ENCODE measurements at places on chromosomes 3 and 15.
A peak's percentile ranks its signal among the peaks of the same experiment; 100 is the strongest.

- no peak for DNase-seq
These were observed 259.2 kb downstream of the GBE1 start for GRCh38 chr3:81502236-81502635.

GRCh38 chr3:1421577-1421976, 328.8 kb downstream of the CNTN6 start:
- DNase-seq, result no peak

DNA sequence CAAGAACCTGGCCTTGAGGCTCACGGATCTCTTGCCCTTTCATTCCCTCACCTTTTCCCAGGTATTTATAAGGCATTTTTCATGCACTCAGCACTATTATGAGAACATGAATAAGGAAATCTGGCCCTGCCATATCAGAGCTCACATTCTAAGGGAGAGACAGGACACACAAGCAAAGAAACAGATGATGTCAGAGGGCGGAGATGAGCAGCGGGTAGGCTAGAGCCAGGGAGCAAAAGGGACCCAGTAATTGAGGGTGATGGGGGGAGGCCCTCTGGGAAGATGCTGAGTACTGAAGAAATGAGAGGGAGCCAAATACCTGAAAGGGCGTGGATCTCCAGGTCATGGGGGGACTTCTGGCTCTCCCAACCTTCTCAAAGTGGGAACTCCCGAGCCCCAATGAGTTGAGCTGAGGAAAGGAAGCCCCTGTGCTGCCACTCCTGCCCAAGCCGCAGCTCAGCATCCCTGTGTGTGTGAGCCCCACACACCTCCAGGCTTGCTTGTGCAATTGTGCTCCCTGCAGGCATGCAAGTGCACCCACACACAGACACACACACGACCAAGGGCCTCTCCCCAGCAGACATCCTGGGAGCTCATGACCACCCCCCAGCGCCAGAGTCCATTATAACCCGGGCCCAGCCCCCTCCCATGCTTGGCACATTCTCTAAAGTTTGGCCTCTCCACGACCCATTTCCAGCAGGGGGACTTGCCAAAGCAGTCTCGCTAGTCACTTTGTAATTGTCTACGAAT, 81.4 kb upstream of the PXYLP1 start:
- no peak for DNase-seq

DNA sequence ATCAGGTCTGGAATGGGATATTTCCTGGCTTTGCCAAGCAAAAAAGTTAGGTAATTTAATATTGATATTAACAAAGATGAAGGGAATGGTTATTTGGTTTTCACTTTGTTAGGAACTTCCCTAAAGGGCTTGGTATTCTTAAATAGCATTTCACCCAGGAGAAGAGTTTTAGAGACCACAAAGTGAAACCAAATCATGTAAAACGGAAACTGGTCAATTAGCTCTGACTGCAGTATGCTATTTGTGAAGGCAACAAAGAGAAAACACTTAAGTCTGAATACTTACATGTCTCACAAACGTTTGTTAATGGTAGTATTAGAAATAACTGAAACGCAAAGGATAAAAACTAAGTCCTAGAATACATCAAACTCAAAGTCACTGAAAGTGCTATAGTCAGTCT, 32.4 kb upstream of the SETMAR start:
- no peak for DNase-seq

GRCh38 chr15:99925661-99926461, 192.6 kb upstream of the LYSMD4 start:
- DNase-seq, result peak; percentile 23

- no peak for DNase-seq
These were observed 439.8 kb upstream of the IL12A start for GRCh38 chr3:159548675-159549335.

DNA sequence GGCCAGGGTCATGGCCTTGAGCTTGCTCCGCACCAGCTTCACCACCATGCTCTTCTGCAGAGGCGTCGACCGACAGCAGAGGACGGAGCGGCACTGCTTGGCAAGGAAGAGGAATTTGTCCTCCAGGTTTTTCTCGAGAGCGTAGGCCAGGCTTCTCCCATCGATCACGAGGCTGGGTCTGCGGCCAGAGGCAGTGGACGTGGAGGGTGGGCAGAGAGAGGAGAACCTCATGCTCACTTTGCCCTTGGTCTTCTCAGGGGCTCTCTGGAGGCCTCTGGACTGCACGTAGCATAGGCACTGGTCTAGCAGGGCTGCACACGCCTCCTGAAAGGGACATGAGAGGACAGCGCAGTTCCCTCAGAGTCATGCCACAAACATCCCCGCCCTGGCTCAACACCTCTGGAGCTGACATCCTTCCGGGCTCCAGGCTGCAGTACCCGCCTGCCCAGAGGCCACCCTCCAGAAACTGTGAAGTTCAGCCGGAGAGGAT, 168.3 kb downstream of the ATP10A start:
- no peak for DNase-seq

GRCh38 chr3:108153451-108153981, 62.7 kb upstream of the CD47 start:
- DNase-seq, result no peak

GRCh38 chr15:67444100-67444499, 76.8 kb upstream of the C15orf61 start:
- DNase-seq, result no peak

- DNase-seq, result no peak
These were observed 168.0 kb upstream of the STT3B start for GRCh38 chr3:31364711-31365110.

GRCh38 chr3:160003520-160004128, 15.0 kb downstream of the IL12A start:
- DNase-seq, result peak; percentile 15

- DNase-seq, result no peak
These were observed 30.2 kb downstream of the BCL2L10 start for GRCh38 chr15:52082197-52083036.

DNA sequence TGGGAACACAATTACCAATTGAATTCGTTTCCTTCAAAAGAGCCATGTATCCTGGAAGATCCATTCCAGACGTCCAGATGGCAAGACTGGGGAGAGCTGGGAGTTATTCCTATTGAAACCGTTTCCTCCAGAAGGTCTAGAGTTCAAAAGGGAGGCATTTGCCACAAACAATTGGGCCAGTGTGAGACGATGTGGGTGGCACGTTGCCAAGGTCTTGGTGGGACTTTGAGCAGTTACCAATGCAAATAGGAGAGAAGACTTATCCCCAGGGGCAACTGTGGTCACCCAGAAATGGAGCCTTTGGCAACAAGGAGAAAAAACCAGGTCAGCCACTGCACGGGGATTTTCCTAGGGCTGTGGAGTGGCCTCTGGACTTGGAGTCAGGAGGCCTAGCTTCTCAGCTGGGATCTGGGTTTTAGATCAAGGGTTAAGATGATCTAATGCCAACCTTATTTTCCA, 29.6 kb upstream of the TLE3 start:
- no peak for DNase-seq

DNA sequence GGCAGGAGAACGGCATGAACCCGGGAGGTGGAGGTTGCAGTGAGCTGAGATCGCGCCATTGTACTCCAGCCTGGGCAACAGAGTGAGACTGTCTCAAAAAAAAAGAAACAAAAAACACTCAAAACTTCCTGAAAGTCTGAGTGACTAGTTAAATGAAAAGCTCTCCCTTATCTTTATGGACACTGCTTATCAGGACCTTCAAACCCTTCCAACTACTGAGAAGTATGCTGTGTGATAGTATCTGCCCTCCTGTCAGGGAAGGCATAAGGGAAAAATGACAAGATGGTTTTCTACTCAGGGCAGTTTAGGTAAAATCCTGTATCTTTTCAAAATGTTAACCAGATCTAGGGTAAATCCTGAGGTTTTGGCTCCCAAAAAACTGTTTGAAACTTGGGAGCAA, 21.8 kb downstream of the EMC7 start:
- no peak for DNase-seq

DNA sequence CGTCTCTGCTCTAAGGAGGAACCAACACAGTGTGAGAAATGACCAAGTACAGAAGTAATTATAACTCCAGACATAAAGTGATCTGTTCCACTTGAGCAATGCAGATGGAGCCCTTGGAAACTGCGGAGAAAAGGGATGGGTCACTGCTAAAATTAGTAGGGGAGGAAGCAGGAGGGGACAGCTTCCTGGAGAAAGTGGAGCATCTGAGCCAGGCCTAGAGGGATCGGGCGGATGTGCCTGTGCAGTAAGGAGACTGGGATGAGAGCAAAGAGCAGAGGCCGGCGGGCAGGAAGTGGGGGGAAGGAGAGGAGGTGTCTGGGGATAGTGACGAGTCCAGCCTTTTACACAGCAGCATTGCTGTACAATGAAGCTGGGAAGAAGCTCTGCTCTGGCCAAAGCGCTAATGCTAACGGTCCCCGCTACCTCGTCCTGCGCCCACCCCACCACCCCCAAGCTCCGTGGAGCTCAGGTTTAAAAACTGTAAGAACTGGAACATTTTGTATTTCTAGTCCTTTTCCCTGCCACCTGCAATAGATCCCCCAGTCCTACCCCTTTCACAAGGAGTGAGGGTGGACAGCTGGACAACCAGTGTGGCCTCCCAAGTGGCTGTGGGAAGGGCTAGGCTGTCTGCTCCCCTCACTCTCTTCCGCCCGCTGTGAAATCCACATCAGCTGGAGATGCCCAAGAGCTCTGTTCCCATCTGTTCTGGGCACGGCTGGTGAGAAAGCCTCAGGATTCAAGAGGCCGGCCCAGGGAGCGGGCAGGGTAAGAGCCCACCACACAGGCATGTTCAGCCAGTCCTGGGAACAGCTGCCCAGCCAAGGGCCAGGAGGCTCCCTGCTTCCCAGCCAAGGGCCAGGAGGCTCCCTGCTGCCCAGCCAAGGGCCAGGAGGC, 53.0 kb upstream of the HES1 start:
- DNase-seq, result no peak

GRCh38 chr3:95468331-95468730, 1346.1 kb upstream of the EPHA6 start:
- no peak for DNase-seq

DNA sequence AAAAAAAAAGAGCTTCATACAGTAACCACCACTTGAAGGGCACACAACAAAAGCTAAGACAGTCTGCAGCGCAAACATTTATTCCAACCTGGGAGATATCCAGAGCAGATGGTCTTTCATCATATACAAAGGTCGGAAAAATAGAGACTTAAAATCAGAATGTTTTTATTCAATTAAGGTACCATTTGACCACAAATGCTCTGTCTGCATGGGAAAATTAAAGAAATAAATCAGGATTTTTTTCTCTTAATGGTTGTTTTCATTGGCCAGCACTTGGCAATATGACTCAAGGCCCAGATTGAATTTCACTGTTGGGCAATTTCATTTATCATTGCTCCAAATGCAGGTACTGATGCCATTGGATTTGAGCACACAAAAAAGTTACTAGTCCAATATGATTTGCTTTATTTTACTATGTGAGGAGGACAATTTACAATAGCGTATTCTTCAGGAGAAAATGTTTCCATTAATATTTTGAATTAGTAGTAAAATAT, 145.9 kb upstream of the AGTR1 start:
- no peak for DNase-seq

DNA sequence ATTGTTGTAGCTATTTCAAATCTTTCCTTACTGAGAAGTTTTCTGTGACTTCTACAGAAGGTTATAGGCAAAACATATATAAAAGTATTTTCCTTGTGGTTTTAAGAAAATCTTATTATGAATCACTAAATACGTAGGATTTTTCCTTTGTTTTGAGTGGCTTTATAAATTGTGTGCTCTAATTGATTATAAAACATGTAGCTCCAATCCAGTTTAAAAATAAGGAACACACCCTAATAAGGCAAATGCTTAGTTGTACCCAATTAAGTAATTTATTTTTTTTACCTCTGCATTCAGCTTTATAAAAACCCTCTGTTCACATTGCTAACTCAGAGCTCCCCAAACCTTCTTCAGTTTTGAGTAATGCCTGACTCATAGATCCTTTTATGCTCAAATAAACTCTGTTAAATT, 408.0 kb downstream of the NAALADL2 start:
- DNase-seq, result no peak

- DNase-seq, result no peak
These were observed 6.6 kb downstream of the CSNK1G1 start for GRCh38 chr15:64349375-64349774.
